ENCODE measurements at places on chromosomes 2 and 18.

DNA sequence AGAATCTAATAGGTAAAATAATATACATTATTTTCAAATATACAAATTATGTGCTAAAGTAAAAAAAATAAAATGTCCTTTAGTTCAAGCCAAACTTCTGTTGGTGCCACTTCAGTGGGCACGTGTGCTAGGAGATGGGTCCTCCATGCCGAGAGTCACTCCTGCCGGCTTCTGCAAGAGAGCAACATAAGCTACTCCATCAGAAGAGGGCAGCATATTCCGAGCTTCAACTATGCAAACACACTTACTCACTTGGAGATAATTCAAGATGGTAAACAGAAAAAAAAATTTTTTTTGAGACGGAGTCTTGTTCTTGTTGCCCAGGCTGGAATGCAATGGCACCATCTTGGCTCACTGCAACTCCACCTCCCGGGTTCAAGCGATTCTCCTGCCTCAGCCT is 24.4 kb downstream of the CNOT11 start:
- no peak for DNase-seq

GRCh38 chr18:38933322-38933721 is 1367.7 kb upstream of the CELF4 start:
- no peak for DNase-seq

GRCh38 chr2:230335864-230336506 is 9.0 kb downstream of the SP140L start:
- no peak for DNase-seq

- DNase-seq, result no peak
These were observed 94.5 kb downstream of the SH3RF3 start for GRCh38 chr2:109223490-109223889.

- no peak for DNase-seq
These were observed 21.5 kb downstream of the PKP4 start for GRCh38 chr2:158478237-158478636.

DNA sequence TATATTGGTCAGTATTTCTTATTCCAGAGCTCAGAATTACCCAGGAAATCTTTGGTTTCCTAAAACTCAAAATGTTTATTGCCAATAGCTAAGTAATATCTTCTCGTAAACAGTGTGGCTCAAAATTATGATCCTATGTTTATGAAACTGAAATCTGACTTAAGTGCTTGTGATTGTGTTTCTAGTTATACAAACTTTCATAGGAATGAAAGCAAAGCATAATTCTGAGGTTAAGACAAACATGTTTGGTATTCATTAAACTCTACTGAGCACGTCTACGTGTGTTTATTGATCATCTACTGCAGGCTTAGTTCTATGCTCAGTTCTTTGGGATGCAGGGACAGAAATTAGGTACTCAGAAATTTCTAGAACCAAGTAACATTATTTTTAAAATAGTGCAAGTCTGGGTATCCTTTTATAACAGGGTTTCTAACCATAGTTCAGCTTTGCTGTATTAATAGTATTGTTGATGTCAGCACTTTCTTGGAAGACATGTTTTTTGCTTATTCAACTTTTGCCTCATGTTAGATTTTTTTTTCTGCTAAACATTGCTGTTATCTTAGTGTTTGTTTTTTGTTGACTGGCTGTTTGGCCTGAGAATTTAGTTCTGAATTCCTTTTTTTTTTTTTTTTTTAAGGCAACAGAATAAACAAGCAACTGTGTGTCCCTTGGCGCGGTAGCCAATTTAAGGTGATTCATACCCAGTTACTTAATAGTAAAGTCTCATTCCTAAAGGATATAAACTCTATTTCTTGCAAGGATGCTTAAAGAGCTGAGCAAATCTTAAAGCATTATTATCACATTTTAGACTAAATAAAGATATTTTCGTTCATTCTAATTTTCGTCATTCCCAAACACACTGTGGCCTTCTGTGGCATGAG is 31.3 kb downstream of the PTPRM start:
- DNase-seq, result no peak

DNA sequence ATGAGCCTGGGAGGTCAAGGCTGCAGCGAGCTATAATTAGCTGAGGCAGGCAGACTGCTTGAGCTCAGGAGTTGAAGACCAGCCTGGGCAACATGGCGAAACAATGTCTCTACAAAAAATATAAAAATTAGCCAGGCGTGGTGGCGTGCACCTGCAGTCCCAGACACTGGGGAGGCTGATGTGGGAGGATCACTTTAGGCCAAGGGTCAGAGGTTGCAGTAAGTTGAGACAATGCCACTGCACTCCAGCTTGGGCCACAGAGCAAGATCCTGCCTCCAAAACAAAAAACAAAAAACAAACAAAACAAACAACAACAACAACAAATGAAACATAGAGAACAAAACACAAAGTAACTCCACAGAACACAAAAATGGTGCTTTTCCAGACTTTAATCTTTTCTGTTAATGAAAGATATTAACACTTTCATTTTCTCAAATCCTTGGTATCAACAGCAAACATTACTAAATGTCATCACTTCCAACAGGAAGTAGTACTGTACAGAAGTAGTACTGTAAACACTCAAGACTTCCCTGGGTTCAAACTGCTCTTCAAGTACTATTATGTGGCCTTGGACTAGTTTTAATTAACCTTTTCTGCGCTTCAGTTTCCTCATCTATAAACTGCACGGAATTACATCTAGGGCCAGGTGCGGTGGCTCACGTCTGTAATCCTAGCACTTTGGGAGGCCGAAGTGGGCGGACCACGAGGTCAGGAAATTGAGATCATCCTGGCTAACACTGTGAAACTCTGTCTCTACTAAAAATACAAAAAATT is 27.9 kb downstream of the PUM2 start:
- DNase-seq, result no peak

GRCh38 chr2:196703695-196704094 is 64.2 kb downstream of the CCDC150 start:
- no peak for DNase-seq

DNA sequence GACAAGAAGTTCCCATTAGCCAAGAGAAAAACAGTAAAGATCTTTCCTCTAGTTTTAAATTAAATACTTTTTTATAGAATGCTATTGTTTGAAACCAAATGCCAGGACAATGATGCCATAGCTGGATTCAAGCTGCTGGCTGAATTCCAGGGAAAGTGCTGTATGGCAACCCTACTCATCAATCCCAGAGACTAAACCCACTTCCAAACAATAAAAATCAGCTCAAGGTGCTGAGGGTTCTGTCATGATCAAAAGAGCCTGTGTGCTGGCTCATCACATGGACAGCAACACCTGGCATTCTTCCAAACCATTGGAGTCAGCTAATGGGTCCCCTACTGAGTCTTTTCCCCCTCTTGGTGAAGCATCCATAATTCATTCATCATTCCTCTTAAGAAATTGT is 53.7 kb upstream of the PARD3B start:
- no peak for DNase-seq

DNA sequence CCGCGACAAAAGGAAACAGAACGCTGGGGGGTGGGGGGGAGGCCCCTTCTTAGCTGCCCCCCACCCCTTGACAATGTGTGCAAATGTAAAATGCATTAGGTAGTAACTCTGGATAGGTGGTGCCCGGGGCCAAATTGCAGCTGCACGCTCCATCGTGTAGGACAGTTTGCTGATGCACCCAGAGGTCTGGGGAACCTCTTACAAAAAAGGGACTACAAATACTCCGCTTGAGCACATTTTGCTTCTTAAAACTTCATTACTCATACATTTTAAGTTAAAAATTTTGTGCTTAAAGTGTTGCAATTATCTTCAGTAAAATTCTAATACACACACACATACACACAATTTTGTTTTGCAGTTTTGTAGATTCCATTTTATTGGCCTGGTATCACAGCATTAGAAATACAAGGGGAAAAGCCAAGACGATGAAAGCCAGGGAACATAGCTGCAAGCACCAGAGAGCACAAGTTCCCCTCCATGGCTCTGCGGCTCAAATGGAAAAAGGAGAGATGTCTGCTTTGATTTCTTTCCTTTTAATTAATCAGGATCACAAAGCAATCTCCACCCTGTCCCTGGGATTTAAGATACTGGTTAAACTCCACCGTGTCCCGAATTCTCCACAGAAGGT is 582.1 kb downstream of the ZEB2 start:
- peak; percentile 51 for DNase-seq

DNA sequence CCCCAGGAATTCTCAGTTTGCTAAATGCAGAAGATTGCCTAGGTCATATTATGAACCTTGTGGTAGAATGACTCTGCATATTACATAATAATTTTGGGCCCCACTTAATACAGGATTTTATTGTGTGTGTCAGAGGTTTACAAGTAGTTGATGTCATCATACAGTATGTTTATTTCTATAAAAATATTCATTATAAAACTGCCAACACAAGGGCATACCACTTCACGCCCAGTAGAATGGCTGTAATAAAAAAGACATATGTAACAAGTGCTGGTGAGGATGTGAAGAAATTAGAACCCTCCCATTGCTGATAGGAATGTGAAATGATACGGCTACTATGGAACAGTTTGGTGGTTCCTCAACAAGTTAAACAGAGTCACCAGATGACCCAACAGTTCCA is 61.4 kb upstream of the TWSG1 start:
- DNase-seq, result no peak

- peak; percentile 86 for DNase-seq
These were observed 13.7 kb downstream of the HS6ST1 start for GRCh38 chr2:128304715-128305554.

- no peak for DNase-seq
These were observed 176.5 kb downstream of the FAM210A start for GRCh38 chr18:13549880-13550232.

DNA sequence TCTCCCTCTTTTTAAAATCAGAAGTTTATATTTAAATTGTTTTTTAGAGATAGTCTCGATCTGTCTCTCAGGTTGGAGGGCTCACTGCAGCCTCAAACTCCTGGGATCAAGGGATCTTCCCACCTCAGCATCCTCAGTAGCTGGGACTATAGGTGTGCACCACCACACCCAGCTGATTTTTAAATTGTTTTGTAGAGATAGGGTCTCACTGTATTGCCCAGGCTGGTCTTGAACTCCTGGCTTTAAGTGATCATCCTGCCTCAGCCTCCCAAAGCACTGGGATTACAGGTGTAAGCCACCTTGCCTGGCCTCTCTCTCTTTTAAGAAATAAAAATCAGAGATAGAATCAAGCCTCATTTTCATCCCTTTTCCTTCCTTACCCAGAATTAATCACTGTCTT is 22.1 kb downstream of the FAM171B start:
- no peak for DNase-seq

DNA sequence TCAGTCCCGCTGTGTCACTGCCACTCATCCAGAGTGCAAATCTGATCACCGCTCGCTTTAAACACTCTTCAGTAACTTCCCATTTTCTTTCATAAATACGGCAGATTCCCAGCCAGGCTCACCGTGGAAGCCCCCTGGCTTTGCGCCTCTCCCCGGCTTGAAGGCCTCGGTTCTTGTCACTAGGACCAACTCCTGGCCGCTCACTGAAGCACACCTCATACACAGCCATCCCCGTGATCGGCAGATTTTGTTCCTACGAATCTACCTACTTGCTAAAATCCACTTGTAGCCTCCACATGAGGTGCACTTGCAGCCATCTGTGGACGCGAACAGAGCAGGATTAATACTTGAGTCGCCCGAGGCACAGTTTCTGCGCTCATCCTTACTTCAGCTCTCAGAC is 462.4 kb upstream of the MYT1L start:
- no peak for DNase-seq

GRCh38 chr2:18149660-18150246 is 271.3 kb downstream of the KCNS3 start:
- peak; percentile 49 for DNase-seq

DNA sequence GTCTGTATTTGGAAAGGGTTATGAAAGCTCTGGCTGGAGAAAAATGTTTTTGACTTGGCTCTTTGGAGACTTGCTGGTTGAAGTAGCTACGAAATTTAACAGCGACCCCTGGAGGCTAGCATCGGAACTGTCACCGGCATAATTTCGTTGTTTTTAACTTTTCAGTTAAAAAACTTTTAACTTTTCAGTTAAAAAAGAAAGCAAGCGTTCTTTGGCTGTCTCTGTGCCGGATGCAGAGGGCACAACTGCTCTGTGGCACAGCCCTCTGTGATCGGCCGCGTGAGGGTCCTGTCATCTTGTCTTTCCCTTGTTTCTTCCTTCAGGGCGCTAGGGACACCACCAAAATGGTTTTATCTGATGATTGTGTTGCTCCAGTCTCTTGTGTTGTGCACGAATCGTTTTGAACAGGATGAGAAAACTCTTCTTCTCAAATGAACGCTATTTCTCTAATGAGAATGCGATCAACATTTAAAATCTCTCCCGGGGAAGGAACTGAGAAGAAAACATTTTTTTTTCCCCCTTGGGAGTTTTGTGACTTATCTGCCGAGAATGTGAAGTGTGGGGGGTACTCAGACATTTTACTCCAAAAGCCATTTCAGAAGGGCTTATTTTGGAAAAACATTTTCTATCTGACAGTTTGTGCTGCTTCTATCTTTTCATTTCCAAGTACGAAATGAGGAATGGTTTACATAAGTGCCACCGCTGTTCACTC is 57.1 kb downstream of the ADCYAP1 start:
- peak; percentile 24 for DNase-seq

GRCh38 chr18:48390641-48391040 is 18.5 kb downstream of the ZBTB7C start:
- DNase-seq, result no peak

DNA sequence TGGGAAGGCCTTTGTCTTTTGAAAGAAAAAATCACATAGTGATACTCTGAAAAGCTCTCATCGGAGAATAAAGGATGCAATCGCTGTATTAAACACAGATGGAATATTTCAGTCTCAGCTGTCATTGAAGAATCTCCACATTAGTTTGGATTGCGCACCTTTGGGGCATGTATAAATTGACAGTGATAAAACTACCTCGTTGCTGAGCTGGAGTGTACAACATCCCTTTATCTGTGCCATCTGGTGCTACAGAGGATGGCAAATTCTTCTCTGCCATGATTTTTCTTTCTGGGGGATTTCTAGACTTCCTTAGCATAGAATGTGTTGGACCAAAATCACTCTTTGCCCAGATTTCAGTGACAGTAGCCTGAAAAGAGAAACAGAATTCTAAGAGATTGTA is 185.3 kb downstream of the PARD3B start:
- DNase-seq, result no peak

GRCh38 chr2:7660816-7661215 is 743.6 kb downstream of the RNF144A start:
- no peak for DNase-seq

- DNase-seq, result no peak
These were observed 108.6 kb downstream of the QPCT start for GRCh38 chr2:37453027-37453426.

DNA sequence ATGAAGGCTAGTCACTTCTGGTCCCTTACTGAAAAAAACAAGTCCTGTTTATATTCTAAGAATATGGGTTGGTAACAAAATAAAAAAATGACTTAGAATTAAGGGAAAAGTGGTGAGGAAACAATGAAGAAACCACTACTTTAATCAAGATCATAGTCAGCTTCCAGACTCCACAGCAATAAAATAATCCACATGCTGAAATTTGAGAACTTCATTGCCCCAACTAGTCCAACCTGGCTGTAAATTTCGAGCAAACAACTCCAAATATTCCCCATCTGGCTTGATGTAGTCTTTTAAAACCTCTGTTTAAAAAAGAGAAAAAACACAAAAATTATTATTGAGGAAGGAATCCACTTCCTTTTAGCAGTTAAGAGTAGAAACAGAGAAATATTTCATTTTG is 32.5 kb downstream of the METTL4 start:
- no peak for DNase-seq

All from H7 (cell line).